ENCODE measurements at places on chromosomes 2 and 18. TPM values are rescaled to one million over a fixed set of nuclear protein-coding genes. Genes with fewer than 3 reads are reported as not detected.

Gene CD28
- total RNA-seq: not detected

Gene CCL20
- total RNA-seq: not detected

Gene HMSD
- total RNA-seq: 1.0 TPM

Gene TWIST2
- 2.5 TPM for total RNA-seq

Gene PPIL3
- total RNA-seq: 34.6 TPM

Gene CROCC2
- not detected for total RNA-seq

Gene COL4A4
- total RNA-seq: 0.62 TPM

Gene AMMECR1L
- 30.5 TPM for total RNA-seq

DNA sequence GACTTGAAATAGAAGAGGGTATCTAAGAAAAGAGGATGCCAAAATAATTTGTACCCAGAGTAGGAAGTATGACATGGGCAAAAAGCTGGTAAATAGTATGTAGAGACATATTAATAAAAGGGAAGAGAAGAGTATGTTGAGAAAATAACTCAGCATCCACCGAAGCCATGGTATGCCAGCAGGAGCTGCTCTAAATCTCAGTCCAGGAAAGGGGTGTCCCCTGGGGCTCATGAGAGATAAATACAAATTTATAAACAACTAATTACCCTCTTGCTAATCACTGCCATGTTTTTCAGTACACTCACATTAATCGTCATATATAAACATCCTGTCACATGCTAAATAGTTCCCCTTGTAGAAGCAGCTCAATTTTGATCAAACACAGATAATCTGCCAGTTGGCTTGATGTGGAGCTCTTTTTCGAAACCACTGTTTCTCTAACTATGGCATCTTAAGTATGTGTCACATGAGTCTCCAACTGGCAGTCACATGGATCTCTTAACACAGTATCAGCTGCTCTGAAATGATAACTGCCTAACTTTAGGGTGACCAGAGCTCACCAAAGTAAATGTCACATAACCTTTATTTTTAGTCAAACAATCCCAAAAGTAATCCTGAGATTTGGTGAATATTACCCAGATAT lies 31.9 kb downstream of the EXOC6B start:
- peak; percentile 30 for DNase-seq

DNA sequence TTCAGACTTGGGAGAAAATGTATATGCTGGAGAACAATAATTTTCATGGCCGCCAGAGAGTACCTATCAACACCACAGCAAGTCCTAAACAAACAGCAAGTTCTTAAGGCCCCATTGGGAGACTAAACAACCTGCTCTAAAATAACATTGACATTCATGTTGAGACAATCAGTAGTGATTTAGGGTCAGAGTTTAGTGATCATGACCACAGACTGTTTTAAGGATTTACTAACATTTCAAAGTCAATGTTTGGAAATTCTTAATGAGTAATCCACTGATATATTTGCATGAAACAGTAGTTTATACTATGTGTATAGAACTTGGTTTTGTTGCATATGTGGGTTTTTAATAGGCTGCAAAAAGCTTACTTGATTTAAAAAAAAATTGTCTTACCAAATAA lies 34.7 kb downstream of the RASGRP3 start:
- peak; percentile 19 for DNase-seq

DNA sequence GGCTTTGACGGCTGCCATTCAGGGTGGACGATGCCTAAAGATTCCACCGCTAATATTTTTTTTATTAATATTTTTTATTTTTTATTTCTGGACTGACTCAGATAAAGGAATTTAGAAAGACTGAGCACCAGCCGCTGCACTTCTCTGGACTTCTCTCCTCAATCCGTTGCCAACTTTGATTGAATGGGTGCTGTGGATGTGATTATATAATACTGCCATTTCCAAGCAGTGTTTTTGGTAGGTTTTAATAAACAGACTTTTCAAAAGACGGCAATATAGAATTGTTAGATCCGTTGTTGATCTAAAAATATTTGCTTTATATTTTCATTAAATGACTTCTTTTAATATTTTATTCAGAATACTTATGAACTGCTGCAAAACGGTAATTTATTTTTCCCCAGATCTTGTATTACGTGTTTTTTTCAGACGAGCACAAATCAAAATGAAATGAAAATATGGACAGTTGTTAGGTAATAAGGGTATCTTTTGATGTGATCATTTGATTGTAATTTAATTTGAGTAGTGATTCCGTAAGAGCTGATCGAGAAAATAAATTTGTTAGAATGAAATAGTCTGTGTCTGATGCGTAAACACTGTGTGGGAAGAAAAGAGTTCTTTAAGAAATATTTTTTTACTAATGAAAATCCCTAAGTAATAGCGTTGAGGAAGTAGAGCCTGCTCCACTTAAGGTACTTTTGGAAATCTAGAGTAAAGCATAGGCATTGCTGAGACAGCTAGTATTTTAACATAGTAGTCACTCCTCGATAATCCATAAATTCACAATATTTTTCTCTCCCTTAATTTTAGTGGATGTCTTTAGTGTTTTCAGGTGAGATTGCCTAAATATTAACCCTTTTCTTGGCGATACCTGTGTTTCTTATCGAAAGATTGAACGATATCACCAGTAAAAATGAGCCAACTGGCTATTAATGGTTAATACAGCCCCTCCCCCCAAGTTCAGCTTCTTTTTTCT lies 4.4 kb downstream of the POU3F3 start:
- no peak for DNase-seq

DNA sequence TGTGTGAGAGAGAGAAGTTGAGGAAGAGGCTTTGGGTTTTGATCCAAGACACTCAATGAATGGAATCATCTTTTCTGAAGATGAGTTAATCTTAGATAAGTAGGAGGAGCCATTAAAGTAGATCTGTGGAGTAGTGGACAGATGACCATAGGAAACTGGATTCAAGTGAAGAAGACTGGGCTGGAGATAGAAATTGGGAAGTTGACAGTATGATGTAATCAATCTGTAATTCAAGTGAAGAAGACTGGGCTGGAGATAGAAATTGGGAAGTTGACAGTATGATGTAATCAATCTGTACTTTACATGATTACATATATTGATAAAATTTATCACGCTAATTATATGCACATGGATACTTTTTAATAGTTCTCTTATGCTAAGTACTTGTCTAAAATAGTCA lies 92.8 kb downstream of the PHLPP1 start:
- no peak for DNase-seq

- no peak for DNase-seq
Measured at GRCh38 chr2:195741191-195741590, 84.2 kb downstream of the SLC39A10 start.

- DNase-seq: no peak
Measured at GRCh38 chr2:232492236-232492848, 4.7 kb upstream of the ECEL1 start.

DNA sequence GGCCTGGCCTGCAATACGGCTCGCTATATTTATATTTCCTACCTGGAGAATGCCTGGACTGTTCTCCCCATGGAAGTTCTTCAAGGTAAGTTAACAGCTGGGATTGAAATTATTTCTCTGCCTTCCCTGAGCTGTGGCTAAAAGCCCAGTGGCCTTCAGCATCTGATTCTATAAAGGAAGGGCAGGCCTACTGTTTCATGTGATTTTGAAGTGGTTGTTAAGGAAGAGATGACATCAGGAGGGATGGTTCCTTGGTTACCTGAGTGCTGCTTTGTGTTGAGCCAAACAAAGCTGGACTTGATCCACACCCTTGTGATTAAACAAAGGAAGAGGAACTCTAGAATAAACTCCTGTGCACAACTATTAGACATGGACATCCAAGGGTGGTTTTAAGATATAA lies 61.6 kb downstream of the MFSD6 start:
- DNase-seq: peak; percentile 72

DNA sequence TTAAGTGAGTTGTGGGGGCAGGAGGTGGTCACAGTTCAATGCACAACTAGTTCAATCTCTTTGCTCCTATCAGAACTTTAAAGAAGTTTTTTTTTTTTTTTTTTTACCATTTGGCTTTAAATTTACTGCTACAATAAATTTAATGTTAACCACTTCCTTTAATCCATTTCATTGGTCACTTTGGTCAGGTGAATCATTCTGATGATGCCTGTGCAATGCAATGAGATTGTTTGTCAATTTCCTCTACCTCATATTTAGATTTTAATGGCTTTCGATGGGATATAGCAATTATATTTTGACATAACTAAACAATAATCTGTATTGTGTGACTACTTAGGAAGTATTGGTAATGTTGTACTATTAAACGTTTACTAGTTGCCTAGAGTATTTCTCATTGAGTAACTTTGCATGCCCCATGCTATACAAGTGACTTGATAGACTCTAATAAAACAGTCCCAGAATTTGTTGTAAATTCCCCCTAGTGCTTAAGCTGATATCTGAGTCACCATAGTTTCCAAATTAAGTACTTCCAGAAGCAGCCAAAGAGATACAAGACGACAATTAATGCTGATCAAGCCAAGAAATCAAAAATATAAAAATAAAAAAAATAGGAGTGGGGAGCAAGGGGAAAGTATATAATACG lies 52.9 kb upstream of the SERPINB2 start:
- DNase-seq: no peak

DNA sequence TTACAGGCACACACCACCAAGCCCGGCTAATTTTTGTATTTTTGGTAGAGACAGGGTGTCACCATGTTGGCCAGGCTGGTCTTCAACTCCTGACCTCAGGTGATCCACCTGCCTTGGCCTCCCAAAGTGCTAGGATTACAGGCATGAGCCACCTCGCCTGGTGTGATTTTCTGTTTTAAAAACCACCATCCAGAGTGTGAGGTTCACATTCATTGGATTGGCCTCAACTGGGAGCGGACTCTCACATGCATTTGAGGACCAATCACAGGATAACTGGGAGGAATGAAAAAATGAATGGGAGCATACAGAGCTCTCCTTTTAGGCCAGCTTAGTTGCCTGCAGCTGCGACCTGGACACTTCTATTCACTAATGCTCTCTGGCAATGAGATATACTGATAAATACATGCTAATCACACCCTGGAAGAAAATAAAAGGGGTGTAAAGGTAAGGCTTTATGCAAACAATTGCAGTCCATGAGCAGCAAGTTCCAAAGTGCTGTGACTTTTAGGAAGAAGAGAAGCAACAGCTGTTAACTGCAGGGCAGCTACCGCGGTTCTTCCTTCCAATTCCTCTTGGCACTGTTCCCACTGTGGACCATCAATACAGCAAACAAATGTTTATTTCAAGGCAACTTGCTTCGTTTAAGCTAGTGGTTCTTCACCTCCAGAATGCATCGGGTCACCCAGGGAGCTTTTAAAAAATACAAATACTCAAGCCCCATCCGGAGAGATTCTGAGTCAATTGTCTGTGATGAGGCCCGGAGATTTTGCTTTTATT lies 49.5 kb upstream of the FZD5 start:
- DNase-seq: no peak

DNA sequence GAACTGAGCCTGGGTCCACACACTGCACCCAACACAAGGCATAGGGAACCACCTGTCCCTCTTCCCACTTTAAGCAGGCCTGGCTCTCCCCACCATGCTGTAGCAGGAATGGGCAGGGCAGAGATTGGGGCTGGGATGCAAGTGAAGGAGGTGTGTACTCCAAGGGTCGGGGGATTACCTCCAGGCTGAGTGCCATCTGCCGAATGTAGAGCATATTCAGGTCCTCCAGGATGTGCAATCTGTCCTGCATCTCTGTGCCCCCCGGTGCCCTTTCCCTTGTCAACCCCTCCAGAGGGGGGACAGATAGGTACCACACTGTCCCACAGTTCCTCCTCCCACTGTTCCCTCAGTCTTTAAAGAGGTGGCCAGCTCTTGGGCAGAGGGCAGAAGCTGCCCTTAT lies 2.4 kb downstream of the RTKN start:
- no peak for DNase-seq

- no peak for DNase-seq
Measured at GRCh38 chr2:621303-622099, 55.7 kb downstream of the TMEM18 start.

- DNase-seq: no peak
Measured at GRCh38 chr2:218895759-218896500, 15.3 kb downstream of the WNT10A start.

DNA sequence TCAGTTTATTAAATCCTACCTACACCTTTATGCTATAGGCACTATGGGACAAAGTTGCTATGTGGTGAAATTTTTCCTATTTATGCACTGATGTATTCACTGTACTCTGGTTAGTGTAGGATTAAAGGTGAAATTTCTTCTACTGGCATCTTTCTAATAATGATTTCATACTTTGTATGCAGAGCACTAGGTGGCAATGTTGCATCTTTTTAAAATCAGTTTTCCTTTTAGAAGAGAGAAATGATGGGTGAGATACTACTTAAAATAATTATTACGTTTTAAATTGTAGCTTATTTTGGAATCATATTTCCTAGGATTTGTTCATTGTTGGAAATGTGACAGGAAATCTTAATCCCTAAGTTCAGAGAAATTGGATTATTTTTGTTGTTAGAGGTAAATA lies 150.9 kb downstream of the CD8B2 start:
- no peak for DNase-seq

DNA sequence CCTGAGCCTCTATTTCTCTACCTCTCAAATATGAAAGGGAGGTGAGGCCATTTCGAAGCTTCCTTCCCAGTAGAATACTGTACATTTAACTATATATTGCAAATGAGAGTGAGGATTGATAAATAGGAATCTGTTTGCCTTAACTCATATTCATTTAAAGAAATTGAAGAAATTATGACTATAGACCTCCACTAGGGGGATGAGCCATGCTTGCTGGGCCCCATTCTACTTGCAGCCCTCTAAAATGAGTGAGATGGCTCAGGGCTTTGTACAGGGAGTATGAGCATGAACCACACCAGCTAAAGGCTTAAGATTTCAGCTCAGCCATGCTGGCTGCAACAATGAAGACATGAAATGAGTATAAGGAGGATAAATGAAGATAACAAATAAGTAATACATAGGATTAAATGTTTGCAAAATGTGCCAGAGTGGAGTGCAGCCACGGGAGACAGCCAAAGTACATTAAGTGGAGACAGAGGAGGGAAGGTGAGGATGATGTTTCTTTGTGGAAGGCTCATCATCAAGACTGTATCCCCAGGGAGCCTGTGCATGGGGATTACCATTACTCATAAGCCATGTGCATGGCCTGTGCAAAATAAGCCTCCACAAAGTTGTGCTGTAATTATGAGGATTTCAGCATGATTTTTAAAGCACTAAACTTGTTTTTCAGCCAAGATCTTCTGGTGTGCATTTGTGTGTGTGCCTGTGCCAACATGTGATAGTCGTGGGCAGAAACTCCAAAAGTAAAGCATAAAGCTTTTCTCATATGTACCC lies 300.8 kb downstream of the CNTNAP5 start:
- no peak for DNase-seq

DNA sequence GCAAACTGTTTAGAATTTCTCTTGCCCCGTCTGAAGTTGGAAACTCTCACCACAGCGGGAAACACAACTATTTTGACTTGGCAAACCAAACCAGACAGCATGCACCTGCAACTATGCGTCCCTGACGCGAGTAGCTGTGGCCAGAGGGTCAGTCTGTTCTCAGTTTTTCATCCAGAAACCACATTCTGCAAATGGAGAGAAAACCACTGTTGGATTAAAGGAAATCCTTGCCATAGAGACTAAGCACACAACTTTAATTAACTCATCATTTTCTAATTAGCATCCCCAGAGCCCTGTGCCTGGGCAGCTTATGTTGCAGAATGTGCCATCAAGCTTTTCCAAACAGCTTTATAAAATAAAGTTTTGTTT lies 415.7 kb upstream of the TCF4 start:
- peak; percentile 67 for DNase-seq

Measured in astrocyte (in vitro differentiated cells and primary cell).